Stimulated activated CD4-positive, alpha-beta T cell treated with anti-CD3 and anti-CD28 coated beads, TNF-alpha, amount 100 ng/mL, for 4 hours (primary cell): ENCODE measurements at places on chromosomes 4 and X.

GRCh38 chrX:46733226-46733625 lies 25.7 kb downstream of the SLC9A7 start:
- no peak for DNase-seq

GRCh38 chr4:5638976-5639375 lies 69.4 kb downstream of the EVC2 start:
- DNase-seq, result no peak

- DNase-seq, result no peak
Measured at GRCh38 chrX:40169193-40170101, 71.7 kb upstream of the BCOR start.

GRCh38 chr4:17941731-17942130 lies 79.8 kb downstream of the LCORL start:
- no peak for DNase-seq

- DNase-seq, result no peak
Measured at GRCh38 chr4:150863456-150863855, 151.6 kb downstream of the LRBA start.

DNA sequence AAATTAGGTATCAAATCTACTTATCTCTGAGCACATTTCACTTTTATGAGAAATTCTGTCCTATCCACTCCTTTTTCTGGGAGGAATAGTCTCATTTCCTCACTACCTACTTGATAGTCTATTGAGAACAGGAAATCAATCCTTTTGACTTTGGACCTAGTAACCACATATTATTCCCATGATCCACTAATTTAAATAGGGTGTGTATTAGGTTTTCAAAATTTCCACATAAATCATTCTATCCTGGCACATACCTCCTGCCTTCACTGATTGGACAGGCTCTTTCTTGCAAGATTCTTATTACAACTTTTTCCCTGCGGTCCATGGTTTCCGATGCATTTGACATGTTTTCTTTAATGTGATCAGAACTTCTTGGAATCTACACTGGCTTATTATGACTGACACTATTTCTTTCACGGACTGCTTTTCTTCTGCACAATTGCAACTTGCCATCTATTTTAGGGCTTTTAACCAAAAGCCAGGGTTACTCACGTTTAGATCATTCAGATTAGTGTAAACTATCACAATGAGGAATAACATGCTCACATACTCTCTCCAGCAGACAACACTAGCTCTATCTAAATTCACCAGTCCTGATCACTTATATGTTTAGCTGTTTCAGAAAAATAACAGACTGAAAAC lies 419.9 kb upstream of the SLIT2 start:
- DNase-seq, result no peak

DNA sequence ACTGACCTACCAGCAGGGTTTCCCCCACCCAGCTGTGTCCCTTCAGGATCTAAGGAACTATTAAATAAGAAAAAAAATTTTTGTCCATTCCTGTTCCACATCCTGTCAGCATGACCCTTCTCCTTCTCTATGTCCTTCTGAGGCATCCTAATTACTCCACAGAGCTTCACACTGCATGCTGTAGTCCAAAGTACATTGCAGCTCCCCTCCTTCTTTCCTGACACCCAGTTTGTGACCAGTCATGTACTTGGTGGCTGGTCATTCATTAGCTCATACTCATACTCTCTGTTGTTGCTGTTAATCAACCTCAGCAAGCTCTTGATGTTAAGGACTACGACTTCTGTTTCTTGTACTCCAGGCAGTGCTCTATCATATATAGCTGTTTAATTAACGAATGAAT lies 2.4 kb upstream of the EGF start:
- no peak for DNase-seq

GRCh38 chr4:80425124-80426100 lies 89.9 kb downstream of the CFAP299 start:
- no peak for DNase-seq

GRCh38 chr4:155881555-155881954 lies 15.5 kb upstream of the ASIC5 start:
- no peak for DNase-seq

GRCh38 chr4:169851750-169852149 lies 94.0 kb upstream of the HPF1 start:
- DNase-seq, result no peak

DNA sequence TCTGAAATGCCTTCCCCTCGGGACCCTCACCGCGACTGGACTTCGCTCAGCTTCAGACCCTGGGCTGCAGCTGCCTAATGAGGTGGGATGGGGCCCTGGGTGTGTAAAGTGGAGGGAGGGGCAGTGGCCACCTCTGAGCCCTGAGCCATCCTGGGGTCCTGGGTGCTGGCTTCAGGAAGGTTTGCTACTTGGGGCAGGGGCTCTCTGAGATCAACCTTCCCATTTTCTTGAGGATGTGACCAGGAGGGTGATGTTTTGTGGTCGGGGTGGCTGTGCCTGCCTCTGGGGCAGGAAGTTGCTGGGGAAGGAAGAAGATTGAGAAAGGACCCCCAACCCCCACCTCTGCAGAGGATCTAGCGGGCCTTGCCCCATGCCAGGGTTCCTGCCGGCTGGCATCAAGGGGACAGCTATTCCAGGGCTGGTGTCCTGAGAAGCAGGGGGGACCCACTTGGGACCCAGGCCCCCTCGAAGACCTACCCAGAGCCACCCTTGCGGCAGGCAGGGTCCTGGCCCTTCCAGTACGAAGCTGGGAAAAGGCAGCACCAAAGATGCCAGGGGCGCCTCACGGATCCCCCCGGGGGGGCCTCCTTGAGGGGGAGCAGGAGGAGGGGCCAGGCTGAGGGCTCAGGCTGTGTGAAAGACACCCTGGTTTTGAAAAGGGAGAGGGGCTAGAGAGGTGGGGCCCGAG lies 6.5 kb downstream of the SH3BP2 start:
- DNase-seq, result no peak

GRCh38 chr4:153785910-153786721 lies 2.8 kb downstream of the SFRP2 start:
- DNase-seq, result no peak

DNA sequence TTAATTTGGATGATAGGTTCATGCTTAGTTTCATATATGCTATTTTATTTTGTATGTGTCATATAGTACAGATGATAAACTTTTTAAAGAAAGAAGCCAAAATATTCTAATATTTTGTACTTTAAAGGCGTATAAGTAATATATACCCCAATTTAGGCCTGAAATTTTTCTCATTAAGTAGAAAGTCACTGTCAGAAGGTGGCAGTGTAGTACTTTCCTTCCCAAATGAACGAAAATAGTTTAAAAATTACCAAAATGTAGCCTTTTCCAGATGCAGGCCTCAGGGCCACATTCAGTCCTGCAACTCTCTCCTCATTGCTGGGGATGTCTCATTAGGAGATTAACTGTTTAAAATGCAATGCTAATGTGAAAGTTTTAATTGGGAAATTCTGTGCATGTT lies 1263.6 kb downstream of the C4orf33 start:
- no peak for DNase-seq

GRCh38 chr4:86249074-86249473 lies 110.8 kb downstream of the MAPK10 start:
- DNase-seq, result no peak

DNA sequence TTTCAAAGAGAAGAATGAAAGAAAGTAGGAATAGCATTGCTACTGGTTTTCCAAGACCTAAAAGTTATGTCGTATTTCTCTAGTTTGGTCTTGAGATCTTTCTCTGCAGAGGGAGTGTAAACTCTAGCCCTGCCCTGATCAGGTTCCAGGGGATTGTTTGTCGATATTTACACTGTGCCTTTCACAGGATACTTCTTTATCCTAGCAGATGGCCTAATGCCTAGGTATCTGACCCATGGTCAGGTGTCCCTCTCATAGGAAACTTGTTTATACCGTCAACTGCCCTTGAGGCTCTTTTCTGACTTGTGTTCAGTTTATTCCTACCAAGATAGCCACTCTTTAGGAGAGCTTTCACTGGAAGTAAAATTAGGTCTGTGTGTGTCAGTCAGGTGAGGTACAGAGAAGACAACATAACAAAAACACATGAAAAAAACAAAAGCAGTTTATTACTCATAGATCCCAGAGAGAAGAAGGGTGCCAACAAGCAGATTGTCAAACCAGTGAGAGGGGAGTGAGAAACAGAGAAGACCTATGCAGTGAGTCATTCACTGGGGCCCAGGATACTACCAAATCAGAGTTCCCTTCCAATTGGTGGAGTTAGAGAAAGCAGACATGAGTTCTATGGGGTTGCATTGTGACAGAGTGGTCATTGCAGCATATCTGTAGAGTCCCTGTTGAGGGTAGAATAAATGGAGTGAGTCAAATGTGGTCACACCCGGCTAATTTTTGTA lies 40.6 kb upstream of the THOC2 start:
- no peak for DNase-seq

- DNase-seq, result no peak
Measured at GRCh38 chr4:156774422-156774821, 197.2 kb downstream of the PDGFC start.

DNA sequence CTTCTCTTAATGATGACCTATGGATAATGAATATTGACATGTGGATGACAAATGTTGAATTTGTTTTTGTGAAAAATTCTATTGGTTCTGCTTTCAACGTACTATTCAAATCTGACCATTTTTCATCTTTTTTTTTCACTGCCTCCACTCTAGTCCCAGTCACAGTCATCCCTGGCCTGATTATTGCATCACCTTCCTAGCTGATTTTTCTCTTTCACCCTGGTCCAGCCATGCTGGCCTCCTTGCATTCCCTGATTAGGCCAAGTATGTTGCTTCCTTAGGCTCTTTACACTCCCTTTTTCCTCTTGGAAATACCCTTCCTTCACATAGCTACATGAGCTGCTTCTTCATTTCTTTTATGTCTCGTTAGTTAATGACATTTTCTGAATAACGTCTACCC lies 58.1 kb upstream of the MAP9 start:
- no peak for DNase-seq

- no peak for DNase-seq
Measured at GRCh38 chrX:21438792-21439191, 64.6 kb downstream of the CNKSR2 start.

DNA sequence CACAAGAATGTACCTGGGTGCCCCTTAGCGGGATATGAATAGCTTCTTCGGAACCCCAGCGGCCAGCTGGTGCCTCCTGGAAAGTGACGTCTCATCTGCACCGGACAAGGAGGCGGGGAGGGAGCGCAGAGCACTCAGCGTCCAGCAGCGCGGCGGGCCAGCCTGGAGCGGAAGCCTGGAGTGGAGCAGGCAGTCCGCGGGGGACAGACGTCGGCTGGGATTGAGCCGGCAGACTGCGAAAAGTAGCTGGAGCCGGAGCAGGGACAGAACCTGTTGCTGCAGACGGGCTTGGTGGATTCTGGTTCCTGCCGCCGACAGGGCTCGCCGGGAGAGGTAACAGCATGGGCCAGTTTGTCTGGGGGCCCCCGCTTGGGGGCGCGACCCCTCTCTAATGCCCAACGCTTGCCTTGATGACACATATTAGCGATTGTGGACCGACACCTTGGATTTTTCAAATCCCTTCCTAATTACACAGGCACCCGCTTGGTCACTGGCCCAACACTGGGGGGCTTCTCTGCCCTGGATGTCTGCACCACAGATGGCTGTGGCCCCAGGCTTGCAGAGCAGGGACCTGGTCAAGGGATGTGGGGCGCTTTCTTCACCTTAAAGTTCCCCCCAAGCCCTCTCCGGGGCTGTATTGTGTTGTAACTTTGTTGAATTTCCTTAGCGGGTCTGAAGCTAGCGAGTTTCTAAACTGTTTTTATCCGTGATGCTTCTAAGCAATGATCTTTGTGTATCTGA lies at the start of gene NPFFR2:
Gene NPFFR2, plus strand, starts transcription at position 133 of the 741 bp plus-strand sequence. CDS start 96,592 bp downstream, outside the sequence.
- no peak for DNase-seq

GRCh38 chrX:9784332-9784731 lies 1.9 kb upstream of the SHROOM2 start:
- DNase-seq, result no peak

GRCh38 chr4:42385516-42385915 lies 11.8 kb upstream of the SHISA3 start:
- no peak for DNase-seq

DNA sequence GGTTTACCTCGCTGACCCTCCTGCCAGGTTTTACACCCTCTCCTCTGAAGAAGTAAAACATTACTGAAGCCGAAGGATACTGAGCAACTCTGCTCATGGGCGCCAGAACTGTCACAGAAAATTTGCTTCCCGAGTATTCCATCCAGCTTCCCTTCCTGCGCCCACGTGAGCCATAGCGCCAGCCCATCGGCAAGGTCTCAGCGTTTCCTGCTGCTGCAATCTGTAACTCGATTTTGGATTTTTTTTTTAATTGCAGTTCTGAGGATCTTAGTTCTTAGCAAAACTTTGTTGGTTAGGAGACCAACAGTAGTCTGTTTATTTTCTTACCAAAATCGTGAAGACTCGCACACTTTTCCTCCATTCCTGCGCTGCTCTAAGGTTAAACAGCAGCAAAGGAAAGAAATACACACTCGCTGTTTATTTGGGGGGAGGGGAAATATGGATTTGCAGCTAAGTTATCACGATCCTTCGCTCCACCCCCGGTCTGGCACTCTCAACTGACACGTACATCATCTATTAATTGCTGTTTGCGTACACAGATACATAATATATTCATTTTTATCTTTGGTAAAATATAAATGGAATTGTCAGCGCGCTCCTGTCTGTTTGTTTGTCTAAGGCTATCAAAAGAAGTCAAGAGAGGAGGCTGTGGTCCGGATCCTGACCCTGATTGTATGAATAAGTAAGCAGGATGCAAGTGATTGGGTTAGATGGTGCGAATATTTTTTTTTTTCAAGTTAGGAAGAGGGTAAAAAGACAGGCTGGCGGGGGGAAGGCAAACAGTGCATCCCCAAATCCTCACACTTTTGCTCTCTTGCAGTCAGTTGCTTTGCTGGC lies at the start of gene TLL1:
Gene TLL1, plus strand, starts transcription at position 777 of the 837 bp plus-strand sequence. CDS start 668 bp downstream, outside the sequence.
- DNase-seq, result no peak

DNA sequence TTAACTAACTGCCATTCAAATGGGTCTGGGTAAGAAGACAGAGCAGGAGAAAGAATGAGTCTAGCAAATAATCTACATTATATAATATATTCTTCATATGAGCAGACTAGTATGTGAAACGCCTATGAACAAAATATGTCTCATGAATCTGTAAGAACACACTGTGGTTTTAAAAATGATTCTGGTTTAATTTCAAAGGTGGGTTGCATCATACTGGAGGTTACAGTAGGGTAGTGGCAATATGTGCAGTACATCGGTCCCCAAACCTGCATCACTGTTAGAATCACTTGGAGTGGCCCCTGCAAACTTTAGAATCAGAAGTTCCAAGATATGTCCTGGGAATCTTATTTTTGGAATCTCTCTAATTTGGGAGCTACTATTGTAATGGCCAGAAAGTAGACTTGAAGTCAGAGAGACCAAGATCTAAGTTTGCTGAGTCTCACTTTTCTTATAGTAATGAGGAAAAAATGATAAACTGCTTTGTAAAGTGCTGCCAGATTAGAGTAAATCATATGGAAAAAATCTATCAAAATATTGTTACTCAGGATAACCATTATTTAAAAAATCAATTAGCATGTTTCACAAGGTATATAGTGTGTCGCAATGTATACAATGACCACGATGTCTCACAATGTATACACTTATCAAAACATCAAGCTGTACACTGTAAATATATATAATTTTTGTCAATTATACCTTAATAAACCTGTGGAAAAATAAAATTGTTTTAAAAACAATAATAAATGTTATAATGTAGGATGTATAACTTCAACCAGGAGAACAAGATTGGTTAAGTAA lies 37.9 kb upstream of the ARSJ start:
- DNase-seq, result no peak
